Gastrocnemius medialis (tissue), 4 donors: ENCODE measurements at places on chromosomes 13 and 19. TPM values are rescaled to one million over a fixed set of nuclear protein-coding genes. Genes with fewer than 3 reads are reported as not detected.
A peak's percentile ranks its signal among the peaks of the same experiment; 100 is the strongest.

The ZNF222 gene
- 0.56 TPM for total RNA-seq

The IQCN gene
- 0.20 TPM for total RNA-seq

The OR4F17 gene
- total RNA-seq: not detected

The SIGLEC5 gene
- total RNA-seq: 1.0 TPM

The LGALS7 gene
- not detected for total RNA-seq

DNA sequence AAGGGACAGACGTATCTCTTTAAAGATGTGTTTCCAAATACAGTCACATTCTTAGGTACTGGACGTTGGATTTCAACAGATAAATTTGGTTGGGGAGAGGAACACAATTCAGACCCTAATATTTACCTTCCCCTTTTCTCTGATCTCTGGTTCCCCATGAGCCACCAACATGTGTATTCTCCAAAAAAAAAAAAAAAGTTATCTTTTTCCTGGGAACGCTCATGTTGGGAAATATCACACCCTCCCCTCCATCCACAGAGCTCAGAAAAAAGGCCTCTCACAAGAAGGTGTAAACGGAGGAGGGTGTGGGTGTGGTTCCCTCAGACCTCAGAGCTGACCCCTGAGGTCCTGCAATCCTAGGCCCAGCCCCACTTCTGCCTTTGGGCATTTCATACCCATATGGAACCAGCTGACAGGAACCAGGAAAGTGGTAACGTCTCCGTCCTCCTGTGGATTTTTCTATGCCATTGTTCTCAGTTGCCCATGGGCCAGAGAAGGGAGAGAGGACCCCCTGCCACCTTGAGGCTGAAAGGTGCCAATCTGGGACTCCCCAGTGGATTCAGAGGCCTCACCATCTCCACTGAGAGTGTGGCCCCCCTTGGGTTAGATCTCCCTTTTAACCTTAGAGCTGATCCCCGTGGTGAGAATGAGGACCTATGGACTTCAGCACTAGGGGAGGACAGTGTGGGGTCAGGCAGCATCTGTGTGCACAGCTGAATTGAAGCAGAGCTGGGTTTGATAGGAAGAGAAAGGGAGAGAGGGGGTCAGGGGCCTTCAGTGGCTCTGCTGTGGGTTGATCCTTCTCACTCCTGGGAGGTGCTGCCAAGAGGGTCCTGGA, 8.4 kb upstream of the SIGLEC12 start:
- no peak overlapping the region for H3K4me3 ChIP-seq
- H3K4me1 ChIP-seq: no peaks in the 10 kb centered on the region
- no peak for DNase-seq

DNA sequence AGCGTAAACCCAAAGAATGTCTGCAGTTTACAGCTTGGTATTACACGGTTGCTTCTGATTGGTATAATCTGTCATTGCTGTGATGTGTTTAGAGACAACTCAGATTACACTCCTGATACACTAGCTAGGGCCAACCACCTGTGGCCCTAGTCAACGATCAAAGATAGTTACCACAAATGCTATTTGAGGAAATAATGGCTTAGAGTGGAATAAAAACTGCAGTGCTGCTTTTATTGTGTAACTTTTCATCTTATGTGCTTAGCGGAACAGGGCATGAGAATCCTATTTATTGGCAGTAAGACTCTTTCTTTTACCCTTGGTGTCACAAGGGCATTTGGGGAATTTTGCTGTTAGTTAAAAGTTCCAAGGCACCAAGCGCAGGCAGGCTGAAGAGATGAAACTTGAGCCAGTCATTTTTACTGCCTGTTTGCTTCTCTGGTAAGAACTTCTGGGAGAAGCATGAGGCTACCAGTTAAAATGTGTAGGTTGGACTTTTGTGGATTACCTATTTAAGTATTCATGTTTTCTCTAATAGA, 363.3 kb downstream of the KCNRG start:
- H3K36me3 ChIP-seq: no peaks in the 10 kb centered on the region
- peak overlapping the region; percentile 52 for H3K27ac ChIP-seq
- H3K4me3 ChIP-seq: no peak overlapping the region
- no peaks in the 10 kb centered on the region for H3K27me3 ChIP-seq

DNA sequence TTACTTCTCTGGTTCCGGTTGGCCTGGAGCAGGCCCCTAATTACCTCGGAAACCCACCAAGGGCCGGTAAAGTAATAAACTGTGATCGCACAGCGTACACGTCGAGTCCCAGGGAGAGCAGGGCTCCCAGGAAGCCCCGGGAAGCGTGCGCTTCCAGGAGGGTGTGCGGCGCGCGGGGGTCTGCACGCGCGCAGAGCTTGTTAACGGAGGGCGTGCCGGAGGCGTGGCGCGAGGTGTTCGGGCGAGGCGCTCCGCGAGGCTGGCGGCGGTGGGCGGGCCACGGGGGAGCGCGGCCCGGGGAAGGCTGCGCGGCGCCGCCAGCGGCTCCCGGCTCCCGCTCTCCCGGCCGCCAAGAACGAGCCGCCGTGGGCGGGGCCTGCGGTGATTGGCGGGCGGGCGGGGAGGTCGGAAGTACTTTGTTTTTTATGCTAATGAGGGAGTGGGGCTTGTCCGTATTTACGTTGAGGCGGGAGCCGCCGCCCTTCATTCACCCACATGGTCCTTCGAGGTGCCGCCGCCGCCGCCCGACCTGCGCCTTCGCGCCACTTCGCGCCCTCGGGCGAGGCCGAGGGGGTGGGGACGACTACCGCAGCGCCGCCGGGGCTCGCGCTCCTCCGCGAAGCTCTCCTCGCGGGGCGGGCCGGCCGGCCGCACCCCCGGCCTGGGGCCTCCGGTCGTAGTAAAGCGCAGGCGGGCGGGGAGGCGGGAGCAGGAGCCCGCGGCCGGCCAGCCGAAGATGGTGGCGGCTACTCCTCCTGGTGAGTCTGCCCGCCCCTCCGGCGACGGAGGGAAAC, at the start of gene MIR17HG:
MIR17HG (plus strand) TSS at position 486 of the 794 bp plus-strand sequence.
- H3K4me1 ChIP-seq: peaks cover 10% of the 10 kb centered on the region
- peaks cover 25% of the 10 kb centered on the region for H3K36me3 ChIP-seq
- H3K27ac ChIP-seq: peak within 1 kb of the TSS; percentile 94

DNA sequence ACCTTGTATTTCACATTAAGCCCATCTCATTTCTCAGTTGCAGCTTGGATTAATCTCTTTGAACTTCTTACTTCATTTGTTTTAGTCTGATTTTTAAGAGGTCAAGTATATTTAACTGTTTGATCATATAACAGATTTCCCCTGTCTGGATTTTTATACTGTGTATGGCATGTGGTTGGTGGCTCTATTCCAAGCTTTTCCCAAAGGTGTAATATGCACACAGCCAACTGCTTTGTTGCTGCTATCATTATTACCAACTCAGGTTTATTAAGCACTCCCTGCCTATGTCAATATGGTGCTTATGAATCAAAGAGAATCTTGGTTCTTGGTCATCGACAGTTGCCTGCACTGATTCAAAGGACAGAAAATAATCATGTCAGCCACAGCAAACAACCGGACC, 92.6 kb downstream of the RAP2A start:
- H3K36me3 ChIP-seq: no peaks in the 10 kb centered on the region
- H3K4me1 ChIP-seq: no peaks in the 10 kb centered on the region
- no peak overlapping the region for H3K27ac ChIP-seq
- no peaks in the 10 kb centered on the region for H3K27me3 ChIP-seq
- no peak for DNase-seq
- H3K4me3 ChIP-seq: no peak overlapping the region

- no peaks in the 10 kb centered on the region for H3K36me3 ChIP-seq
- no peaks in the 10 kb centered on the region for H3K4me1 ChIP-seq
- DNase-seq: no peak
- H3K4me3 ChIP-seq: no peak overlapping the region
Measured at GRCh38 chr13:44796597-44797490, 192.4 kb downstream of the NUFIP1 start.

GRCh38 chr13:40060296-40061007, 405.0 kb downstream of the COG6 start:
- DNase-seq: no peak
- no peaks in the 10 kb centered on the region for H3K27me3 ChIP-seq
- H3K4me3 ChIP-seq: no peak overlapping the region
- no peaks in the 10 kb centered on the region for H3K4me1 ChIP-seq

- no peak for DNase-seq
- H3K27ac ChIP-seq: no peak overlapping the region
- no peaks in the 10 kb centered on the region for H3K36me3 ChIP-seq
Measured at GRCh38 chr13:111966933-111967332, 100.0 kb upstream of the SOX1 start.

DNA sequence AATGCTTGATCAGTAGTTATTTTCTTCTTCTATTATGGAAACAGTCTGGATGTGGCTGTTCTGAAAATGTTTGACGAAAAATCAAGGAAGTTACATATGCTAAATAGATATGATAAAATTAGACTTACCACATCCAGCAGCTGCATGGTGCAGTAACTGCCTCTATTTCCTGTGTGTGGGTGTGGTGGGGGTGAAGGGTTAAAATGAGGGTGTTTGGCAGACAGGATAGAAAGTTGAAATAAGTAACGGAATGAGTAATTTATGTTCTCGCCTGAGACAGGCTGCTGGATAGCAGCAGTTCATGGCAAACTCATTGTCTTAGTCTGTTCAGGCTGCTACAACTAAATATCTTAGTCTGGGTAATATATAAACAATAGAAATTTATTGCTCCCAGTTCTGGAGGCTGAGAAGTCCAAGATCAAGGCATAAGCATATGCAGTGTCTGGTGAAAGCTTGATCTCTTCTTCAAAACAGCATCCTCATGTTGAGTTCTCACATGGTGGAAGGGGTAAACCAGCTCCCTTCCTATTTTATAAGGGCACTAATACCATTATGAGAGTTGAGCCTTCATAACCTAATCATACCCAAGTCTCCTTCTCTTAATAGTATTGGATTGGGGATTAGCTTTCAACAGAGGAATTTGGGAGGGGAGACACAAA, 1248.9 kb downstream of the SLITRK5 start:
- no peak overlapping the region for H3K4me3 ChIP-seq
- no peak for DNase-seq
- no peaks in the 10 kb centered on the region for H3K4me1 ChIP-seq
- H3K36me3 ChIP-seq: no peaks in the 10 kb centered on the region
- H3K27ac ChIP-seq: no peak overlapping the region

- no peak overlapping the region for H3K27ac ChIP-seq
- no peaks in the 10 kb centered on the region for H3K36me3 ChIP-seq
Measured at GRCh38 chr13:112774829-112775565, 85.2 kb downstream of the ATP11A start.

DNA sequence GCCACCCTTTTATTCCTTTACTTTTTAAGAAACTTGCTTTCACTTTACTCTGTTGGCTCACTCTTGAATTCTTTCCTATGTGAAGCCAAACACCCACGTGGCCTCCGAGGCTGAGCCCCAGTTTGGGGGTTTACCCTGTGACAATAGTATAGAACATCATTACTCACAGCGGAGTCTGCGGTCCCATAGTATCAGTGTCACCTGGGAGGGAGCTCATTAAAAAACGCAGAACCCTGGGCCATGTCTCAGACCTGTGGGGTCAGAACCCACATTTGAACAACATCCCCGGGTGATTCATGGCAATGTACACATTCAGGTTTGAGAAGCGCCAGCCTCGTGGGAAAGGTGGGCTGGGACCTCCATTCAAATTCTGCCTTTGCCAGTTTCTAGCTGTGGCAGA, 36.0 kb upstream of the UBL3 start:
- no peaks in the 10 kb centered on the region for H3K36me3 ChIP-seq
- H3K27me3 ChIP-seq: no peaks in the 10 kb centered on the region
- no peaks in the 10 kb centered on the region for H3K4me1 ChIP-seq
- no peak for DNase-seq
- no peak overlapping the region for H3K4me3 ChIP-seq

DNA sequence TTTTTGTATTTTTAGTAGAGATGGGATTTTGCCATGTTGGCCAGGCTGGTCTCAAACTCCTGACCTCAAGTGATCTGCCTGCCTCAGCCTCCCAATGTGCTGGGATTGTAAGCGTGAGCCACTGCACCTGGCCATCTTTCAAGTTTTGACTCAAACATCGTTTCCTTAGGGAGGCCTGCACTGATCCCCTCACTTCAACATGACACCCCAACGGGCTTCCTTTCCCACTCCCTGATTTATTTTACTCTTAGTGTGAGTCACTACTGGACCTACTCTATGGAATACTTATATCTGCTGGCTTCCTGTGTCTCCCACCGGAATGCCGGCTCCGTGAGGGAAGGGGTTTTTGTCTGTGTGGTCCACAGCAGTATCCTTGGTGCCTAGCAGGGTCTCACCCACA, 4.5 kb upstream of the ADAMTS10 start:
- H3K27ac ChIP-seq: no peak overlapping the region
- no peaks in the 10 kb centered on the region for H3K36me3 ChIP-seq
- no peaks in the 10 kb centered on the region for H3K27me3 ChIP-seq

DNA sequence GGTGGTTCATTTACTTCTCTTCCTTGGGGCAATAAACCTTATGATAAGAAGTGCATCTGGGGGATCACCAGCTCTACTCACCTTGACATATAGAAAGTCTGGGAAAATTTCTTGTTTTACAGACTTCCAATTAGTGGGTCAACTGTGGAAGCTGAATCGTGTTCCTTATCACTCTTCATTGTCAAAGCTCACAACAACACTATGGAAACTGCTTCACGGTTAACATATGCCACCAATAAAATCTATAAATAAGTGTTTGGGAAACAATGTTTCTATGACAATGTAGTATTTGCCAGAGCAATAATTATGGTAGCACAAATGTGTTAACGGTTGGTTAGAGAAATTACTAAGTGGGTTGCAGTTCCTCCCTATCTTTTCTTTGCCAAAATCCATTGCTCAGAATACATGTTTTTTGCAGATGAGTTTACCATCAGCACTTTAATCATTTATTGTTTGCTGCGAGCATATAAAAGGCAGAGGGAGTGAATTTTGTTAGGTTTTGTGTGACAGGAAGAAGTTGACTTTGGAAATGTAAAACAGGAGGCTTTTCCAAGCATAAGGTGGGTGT, 321.8 kb downstream of the RFC3 start:
- no peaks in the 10 kb centered on the region for H3K4me1 ChIP-seq
- no peaks in the 10 kb centered on the region for H3K27me3 ChIP-seq
- no peaks in the 10 kb centered on the region for H3K36me3 ChIP-seq
- DNase-seq: no peak
- H3K4me3 ChIP-seq: no peak overlapping the region
- no peak overlapping the region for H3K27ac ChIP-seq

DNA sequence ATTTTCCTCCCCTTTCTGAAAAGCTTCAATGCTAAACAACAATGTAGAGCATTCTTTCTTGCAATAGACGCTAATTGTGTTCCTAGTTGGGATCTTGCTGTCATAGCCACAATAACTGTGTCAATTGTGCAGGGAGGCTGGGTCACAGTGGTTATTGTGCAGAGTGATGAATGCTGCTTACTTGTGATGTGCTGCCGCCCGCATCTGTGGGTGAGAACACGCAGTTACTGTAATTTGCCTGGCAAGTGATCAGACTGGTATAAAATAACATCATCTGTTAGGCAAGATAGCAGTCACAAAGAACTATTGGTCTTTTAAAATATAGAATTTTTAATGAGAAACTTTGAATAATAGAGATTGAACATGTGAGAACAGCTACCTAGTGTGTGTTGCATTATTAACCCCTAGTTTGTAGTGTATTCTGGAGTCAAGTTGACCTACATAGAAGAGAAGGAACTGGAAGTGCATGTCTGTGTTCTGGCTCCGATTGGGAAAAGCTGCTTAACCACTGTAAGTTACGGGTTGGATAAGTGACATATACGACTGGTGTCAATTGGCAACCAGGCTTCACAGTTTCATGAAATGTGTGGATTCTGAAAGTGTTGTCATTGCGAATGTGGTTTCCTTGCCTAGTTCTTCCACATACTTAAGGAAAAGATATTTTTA, 43.6 kb downstream of the SLAIN1 start:
- DNase-seq: no peak
- peaks cover 2% of the 10 kb centered on the region for H3K36me3 ChIP-seq
- peaks cover 3% of the 10 kb centered on the region for H3K4me1 ChIP-seq
- H3K27me3 ChIP-seq: no peaks in the 10 kb centered on the region

GRCh38 chr19:29467824-29468401, 57.9 kb upstream of the VSTM2B start:
- no peaks in the 10 kb centered on the region for H3K4me1 ChIP-seq
- H3K27me3 ChIP-seq: no peaks in the 10 kb centered on the region
- no peak overlapping the region for H3K27ac ChIP-seq
- no peak overlapping the region for H3K4me3 ChIP-seq
- no peak for DNase-seq
- H3K36me3 ChIP-seq: no peaks in the 10 kb centered on the region
